ENCODE measurements at places on chromosomes 7 and 10. TPM values are rescaled to one million over a fixed set of nuclear protein-coding genes. Genes with fewer than 3 reads are reported as not detected.
A peak's percentile ranks its signal among the peaks of the same experiment; 100 is the strongest.

The LRRN3 gene
- total RNA-seq, result 43.7 TPM

GRCh38 chr7:111408724-111409123, 153.6 kb downstream of the IMMP2L start:
- H3K4me1 ChIP-seq, result no peaks in the 10 kb centered on the region
- H3K4me3 ChIP-seq, result no peak overlapping the region
- H3K27me3 ChIP-seq, result no peaks in the 10 kb centered on the region
- DNase-seq, result no peak
- H3K27ac ChIP-seq, result no peak overlapping the region
- H3K36me3 ChIP-seq, result no peaks in the 10 kb centered on the region

The TCAF2 gene
- 0.21 TPM for total RNA-seq

- H3K27me3 ChIP-seq, result no peaks in the 10 kb centered on the region
- H3K4me3 ChIP-seq, result no peak overlapping the region
- DNase-seq, result no peak
- no peaks in the 10 kb centered on the region for H3K36me3 ChIP-seq
Measured at GRCh38 chr7:155928583-155928982, 116.3 kb upstream of the SHH start.

The DIP2C gene
- total RNA-seq, result 10.5 TPM

GRCh38 chr10:58698777-58699356, 186.2 kb downstream of the BICC1 start:
- H3K27me3 ChIP-seq, result no peaks in the 10 kb centered on the region
- peak; percentile 15 for DNase-seq
- no peak overlapping the region for H3K4me3 ChIP-seq

DNA sequence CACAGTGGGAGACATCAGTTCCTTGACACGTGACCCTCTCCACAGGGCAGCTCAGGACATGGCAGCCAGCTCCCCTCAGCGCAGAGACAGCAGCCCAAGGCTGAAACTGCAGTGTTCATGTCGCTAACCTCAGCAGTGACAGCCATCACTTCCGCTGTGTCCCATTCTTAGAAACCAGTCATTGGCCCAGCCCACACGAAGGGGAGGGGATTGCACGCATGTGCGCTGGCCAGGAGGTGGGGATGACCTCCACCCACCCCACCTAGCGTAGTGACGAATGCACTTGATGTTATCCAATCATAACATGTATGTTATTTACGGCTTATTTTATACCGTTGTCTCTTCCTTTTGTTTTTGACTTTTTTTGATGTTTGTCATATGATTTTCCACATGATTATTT, 36.9 kb upstream of the EGFR start:
- H3K4me1 ChIP-seq, result no peaks in the 10 kb centered on the region
- no peaks in the 10 kb centered on the region for H3K27me3 ChIP-seq
- H3K27ac ChIP-seq, result no peak overlapping the region
- no peak for DNase-seq
- H3K4me3 ChIP-seq, result no peak overlapping the region

DNA sequence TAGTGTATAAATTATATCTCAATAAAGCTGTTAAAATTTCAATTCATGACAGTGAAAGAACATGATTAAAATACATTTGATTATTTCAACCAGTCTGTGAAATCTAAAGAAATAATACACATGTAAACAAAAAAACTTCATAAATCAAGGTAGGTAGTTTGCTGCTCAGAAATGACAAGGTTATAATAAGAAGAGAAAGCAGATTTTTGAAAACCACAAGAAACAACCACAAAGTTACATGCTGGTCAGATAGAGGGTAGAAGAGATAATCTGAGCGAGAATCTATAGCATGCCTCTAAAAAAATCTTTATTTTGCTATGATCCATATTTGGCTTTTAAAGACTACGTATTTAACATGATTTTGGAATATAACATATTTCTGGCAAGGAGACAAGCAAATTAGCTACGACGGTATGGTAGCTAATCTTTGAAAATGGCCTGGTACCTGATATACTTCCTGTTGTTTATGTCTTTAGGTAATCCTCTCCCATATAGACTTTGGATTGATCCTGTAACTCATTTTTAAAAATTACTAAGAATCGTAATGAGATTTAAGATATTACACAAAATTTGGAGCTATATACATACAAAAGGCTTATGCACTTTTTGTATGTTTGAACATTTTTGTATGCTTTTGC, 23.5 kb upstream of the VCL start:
- no peaks in the 10 kb centered on the region for H3K36me3 ChIP-seq
- no peaks in the 10 kb centered on the region for H3K27me3 ChIP-seq
- DNase-seq, result no peak
- H3K4me3 ChIP-seq, result no peak overlapping the region

GRCh38 chr10:47079204-47079580, 168.0 kb downstream of the PTPN20 start:
- peak overlapping the region; percentile 63 for H3K27ac ChIP-seq
- H3K27me3 ChIP-seq, result no peaks in the 10 kb centered on the region
- no peak overlapping the region for H3K4me3 ChIP-seq

GRCh38 chr7:37701769-37702168, 18.2 kb downstream of the GPR141 start:
- no peak overlapping the region for H3K4me3 ChIP-seq
- peaks cover under 1% of the 10 kb centered on the region for H3K4me1 ChIP-seq
- no peaks in the 10 kb centered on the region for H3K27me3 ChIP-seq
- H3K27ac ChIP-seq, result no peak overlapping the region
- H3K36me3 ChIP-seq, result no peaks in the 10 kb centered on the region
- no peak for DNase-seq

DNA sequence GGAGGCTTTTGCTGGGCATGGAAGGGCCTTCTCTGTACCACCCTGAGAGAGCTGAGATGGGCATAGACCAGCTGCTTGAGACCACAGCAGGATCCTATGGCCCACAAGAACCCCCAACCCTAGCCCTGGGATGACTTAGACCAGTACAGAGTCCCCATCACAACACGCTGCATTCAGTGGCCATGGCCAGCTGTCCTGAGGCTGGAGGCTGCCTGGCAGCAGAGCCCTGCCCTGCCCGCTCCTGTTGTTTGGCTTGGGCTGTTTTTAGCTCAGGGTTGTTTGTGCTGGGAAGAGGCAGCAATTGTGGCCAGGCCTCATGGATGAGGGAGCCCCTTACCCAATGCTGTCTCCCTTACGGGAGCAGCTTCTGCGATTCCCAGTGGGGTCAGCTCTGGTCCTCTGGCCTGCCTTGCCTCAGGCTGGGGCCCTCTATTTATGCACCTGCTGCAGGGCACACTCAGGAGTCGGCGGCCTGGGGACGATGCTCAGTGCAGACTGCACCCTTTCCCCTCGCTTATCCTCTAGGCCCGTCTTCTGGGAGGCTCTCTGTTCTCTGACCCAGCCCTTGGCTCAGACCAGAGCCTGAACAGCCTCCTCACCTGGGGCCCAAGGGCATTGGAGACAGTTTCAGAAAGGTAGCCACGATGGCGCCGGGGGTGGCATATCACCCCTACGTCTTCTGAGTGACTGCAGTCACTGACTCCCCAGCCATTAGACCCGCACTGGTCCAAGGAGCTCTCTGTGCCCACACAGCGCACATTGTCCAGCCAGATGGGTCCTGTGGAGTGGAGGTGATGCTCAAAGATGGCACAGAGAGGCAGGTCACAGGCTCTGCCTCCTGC, 6.3 kb downstream of the LOXL4 start:
- no peaks in the 10 kb centered on the region for H3K27me3 ChIP-seq
- H3K36me3 ChIP-seq, result no peaks in the 10 kb centered on the region
- H3K27ac ChIP-seq, result no peak overlapping the region
- no peak overlapping the region for H3K4me3 ChIP-seq
- DNase-seq, result no peak

DNA sequence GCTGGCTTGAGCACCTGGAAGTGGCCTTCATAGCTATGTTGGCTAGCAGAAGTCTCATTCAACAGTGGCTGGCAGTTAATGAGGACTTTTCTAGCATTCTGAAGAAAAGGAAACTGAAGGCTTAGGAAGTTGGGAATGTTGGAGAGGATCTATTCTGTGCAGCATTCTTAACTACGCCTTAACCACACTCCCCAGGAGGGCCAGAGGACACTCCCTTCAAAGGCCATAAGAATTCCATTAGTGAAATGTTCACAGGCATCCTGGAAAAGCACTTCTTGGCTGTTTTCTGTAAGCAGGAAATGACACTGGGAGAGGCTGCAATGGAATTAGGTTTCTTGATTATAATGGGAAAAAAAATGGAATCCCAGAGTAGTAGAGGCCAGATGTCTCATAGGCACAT, 188.9 kb downstream of the ARHGAP12 start:
- no peaks in the 10 kb centered on the region for H3K4me1 ChIP-seq
- H3K27me3 ChIP-seq, result no peaks in the 10 kb centered on the region
- no peaks in the 10 kb centered on the region for H3K36me3 ChIP-seq
- H3K27ac ChIP-seq, result no peak overlapping the region

DNA sequence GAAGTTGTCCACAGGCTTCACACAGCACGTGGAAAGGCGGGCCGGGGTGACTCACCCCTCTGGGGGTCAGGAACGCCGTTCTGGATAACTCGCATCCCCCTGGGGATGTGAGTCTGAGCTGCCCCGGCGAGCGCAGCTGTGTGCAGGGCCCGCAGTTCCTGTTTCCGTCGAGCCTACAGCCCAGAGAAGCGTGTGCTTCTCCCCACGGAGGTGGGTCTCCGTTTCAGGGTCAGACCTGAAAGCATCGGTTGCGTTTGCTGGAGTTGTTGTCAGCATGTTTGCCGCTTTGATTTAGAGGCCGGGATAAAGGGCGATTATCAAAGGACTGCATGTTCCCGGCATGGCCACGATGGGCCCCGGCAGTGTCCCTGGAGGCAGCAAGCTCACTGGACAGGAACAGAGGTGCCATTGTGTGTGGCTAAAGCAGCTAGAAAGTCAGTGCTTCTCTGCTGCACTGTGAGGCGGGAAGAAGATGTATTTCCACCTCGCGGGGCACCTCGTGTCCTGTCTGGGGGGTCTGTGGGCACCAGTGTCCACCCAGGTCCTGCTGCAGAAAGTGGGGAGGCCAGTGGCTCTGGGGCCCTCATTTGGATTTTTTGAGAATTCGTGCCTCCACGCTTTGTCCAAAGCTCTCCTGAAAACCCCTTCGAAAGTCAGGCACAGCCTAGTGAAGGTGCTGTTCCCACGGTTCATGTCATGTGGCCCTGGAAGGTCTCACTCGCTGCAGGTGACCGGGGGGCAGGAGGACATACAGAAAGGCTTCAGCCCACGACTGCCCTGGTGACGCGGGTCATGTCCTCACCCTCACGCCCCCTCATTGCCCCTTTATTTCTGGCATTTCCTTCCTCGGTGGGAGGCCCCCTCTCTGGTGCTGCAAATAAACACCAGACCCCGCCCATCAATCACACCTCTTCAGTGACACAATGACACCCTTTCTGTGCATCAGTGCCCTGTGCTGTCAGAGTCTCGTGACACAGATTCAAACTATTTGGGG, 27.4 kb upstream of the GDI2 start:
- no peak overlapping the region for H3K4me3 ChIP-seq
- DNase-seq, result peak; percentile 39
- peak overlapping the region; percentile 64 for H3K27ac ChIP-seq
- H3K27me3 ChIP-seq, result no peaks in the 10 kb centered on the region
- H3K36me3 ChIP-seq, result no peaks in the 10 kb centered on the region
- H3K4me1 ChIP-seq, result peaks cover 21% of the 10 kb centered on the region

The UPP1 gene
- 13.6 TPM for total RNA-seq

The CRHR2 gene
- total RNA-seq, result 0.92 TPM

The IFIT1B gene
- total RNA-seq, result not detected

The NUTM2E gene
- not detected for total RNA-seq

The AKR1E2 gene
- total RNA-seq, result 1.8 TPM

The PRTFDC1 gene
- 3.8 TPM for total RNA-seq

GRCh38 chr7:152551304-152552036, 115.7 kb upstream of the KMT2C start:
- H3K4me3 ChIP-seq, result no peak overlapping the region
- no peaks in the 10 kb centered on the region for H3K27me3 ChIP-seq
- no peaks in the 10 kb centered on the region for H3K4me1 ChIP-seq
- no peak for DNase-seq
- no peaks in the 10 kb centered on the region for H3K36me3 ChIP-seq

GRCh38 chr7:157682946-157683746, 346.3 kb downstream of the DNAJB6 start:
- peaks cover 100% of the 10 kb centered on the region for H3K27me3 ChIP-seq
- H3K4me3 ChIP-seq, result no peak overlapping the region
- no peak for DNase-seq
- H3K27ac ChIP-seq, result no peak overlapping the region
- H3K4me1 ChIP-seq, result no peaks in the 10 kb centered on the region
- H3K36me3 ChIP-seq, result no peaks in the 10 kb centered on the region

DNA sequence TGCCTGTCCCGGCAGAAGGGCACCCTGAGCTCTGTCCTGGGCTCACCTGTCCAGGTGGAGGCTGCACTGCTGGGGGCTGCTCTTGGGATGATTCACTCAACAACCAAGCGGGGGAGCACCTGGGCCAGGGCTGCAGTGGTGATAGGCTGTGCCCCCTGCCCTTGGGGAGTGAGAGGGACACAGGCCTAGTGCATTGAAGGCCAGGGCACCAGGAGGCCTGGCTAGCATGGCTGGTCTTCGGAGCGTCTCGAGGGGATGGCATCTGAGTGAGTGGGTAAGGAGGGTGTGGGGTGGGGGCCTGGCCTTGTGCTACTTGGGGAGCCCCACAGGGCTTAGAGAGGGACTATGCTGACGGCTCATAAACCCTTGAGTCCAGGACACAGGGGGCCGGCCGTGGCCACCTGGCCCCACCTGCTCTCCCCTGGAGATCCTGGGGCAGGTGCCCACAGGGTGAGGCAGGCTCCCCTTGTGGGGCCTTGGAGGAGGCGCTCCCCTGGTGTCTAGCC, 3.1 kb downstream of the PWWP2B start:
- H3K36me3 ChIP-seq, result peaks cover 3% of the 10 kb centered on the region
- DNase-seq, result no peak
- no peak overlapping the region for H3K27ac ChIP-seq
- H3K27me3 ChIP-seq, result no peaks in the 10 kb centered on the region
- peaks cover 14% of the 10 kb centered on the region for H3K4me1 ChIP-seq
- H3K4me3 ChIP-seq, result no peak overlapping the region

The STX1A gene
- 20.6 TPM for total RNA-seq

- H3K4me3 ChIP-seq, result no peak overlapping the region
- DNase-seq, result peak; percentile 61
- peaks cover 10% of the 10 kb centered on the region for H3K4me1 ChIP-seq
- peaks cover 6% of the 10 kb centered on the region for H3K36me3 ChIP-seq
- peak overlapping the region; percentile 32 for H3K27ac ChIP-seq
Measured at GRCh38 chr10:114603948-114604347, 54.1 kb downstream of the ABLIM1 start.

DNA sequence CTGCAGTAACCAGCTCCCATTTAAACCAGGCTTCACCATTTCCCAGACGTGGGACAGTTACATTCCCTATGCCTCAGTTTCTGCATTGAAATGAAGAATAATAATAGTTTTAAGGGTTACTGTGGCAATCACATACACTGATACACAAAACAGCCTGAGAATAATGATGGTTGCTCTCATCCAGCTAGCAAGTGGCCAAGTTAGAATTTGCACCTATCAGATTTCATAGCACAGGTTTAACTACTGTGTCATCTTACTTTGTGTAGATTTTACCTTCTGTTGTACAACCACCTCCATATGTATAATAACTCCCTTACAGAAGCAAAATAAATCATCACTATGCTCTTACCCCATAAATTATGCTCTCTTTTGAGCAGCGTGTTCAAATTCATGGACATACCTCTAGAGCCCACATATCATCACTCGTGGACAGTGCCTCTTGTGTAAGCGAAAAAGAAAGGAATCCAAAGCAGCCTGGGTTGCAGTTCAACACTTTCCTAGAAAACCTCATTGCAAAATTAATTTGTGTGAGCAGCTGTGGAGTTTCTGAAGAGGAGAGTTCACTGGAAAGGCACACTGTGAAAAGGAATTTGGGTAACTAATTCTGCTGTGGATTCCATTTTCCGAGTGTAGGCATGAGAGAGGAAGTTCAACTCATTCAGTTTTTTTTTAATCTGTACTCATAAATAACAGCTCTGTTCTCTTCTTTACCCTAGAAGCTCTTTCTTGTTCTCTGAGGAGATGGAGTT, 492.5 kb downstream of the ARL4A start:
- peak; percentile 58 for DNase-seq
- H3K27me3 ChIP-seq, result no peaks in the 10 kb centered on the region
- no peaks in the 10 kb centered on the region for H3K4me1 ChIP-seq

The IFIT5 gene
- total RNA-seq, result 4.8 TPM

The LRMDA gene
- 6.2 TPM for total RNA-seq

The RALA gene
- 7.3 TPM for total RNA-seq
